ENCODE measurements at places on chromosomes 4 and X.

DNA sequence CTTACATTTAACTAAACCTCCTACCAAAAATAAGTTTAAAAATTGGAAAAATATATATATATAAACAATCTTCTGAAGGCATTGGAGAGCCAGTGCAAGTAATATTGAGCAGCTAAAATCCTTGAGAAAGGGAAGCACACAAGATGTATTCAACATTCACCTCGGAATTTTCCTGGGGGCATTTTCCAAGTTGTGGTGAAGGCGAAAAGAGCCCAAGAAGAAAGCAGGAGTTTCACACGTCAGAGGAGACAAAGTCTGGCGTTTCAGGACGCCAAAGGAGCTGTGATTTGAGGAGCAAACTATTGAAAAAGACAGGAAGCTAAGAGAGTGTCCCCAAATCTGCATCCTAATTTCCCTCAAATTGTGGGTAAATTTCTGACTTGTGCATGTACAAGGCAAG, 9.1 kb upstream of the GASK1B start:
- ATAC-seq = no peak

DNA sequence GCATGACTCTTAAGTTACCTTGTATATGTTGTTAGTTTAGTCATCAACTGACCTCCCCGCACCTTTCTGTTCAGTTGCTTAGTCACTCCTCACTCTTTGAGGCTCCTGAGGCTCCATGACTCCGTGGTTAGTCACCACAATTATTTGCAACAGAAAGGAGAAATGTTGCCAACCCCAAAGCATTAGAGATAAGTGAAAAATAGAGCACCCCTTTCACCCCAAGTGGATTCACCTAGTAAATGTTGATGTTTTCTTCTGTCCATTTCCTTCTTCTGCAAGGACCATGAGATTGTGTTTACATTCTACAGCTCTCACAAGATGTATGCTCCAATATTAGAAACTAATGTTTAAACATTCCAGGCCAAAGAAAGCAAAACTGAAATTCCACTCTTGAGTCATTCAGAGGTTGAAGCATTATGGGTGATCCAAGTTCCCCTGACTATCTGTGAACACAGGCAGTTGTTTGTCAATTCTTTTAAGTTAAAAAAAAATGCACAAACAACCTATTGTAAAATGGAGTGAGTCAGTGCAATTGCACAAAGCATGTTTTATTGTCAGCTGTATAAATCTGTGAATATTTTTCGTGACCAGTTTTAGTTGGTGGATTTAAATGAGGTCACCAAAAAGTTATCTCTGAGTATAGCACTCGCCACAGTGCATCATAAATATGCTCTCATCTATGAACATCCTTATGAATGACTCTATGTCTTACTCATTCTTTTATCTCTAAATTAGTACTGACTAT, 552.4 kb upstream of the MAGEB2 start:
- peak; percentile 71 for ATAC-seq

GRCh38 chr4:149997881-149998421, 80.3 kb upstream of the DCLK2 start:
- ATAC-seq = no peak

- no peak for ATAC-seq
These were observed 253.3 kb downstream of the NAP1L3 start for GRCh38 chrX:93420090-93420489.

- peak; percentile 68 for ATAC-seq
These were observed 65.9 kb downstream of the VEGFC start for GRCh38 chr4:176726803-176727202.

GRCh38 chr4:184728858-184729257, 5.0 kb downstream of the CENPU start:
- ATAC-seq = no peak
